MCF 10A (cell line): ENCODE measurements at places on chromosomes 16 and 17. TPM values are rescaled to one million over a fixed set of nuclear protein-coding genes. Genes with fewer than 3 reads are reported as not detected.

DNA sequence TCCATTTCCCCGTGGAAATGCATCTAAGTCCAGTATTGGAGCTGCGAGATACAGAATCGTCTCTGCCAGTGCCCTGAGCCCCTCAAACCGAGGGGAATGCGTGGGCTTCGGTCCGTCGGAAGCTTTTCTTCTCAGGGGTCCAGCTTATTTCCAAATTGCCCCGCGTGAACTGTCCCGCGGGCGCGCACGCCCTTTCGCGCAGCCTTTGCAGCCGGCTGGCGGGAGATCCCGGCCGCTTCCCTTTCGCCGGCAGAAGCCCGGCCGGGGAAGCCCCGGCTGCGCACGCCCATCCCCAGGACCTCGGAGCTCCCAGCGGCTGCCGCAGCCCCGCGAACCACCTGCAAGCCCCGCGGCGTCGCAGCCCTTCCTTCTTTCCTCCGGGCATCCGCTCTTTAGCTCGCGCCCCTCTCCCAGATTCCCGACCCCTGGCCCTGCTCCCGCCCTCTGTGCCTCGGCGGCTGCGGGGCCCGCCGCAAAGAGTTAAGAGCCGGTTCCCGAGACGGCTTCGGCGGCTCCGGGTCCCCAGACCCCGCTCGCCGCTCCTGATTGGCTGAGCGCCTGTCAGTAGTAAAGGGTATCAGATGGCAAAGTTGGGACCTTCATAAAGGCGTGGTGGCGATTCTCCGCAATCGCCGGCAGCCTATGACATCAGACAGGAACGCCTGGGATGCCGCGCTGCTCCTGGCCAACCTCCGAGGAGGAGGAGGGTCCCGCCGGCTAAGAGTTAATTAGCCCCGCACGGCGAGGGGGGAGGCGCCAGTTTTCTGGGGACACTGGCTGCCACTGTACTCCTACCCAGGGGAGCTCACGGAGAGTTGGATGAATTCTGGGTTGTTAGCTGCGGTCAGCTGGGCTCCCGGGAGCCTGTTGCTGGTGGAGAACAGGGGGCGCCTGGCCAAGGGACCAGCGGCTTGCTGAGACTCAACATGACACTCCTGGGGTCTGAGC lies at the start of gene MYOCD:
Gene MYOCD (plus strand): TSS at position 628 of the 948 bp plus-strand sequence. CDS start 299 bp downstream, at position 927.
- H3K4me3 ChIP-seq = no peak within 1 kb of the TSS
- no peak for DNase-seq
- H3K27me3 ChIP-seq = peaks cover 25% of the 10 kb centered on the region
- no peaks in the 10 kb centered on the region for H3K4me1 ChIP-seq

The CD79B gene
- not detected in 2 replicates for total RNA-seq

The RGS11 gene
- 1.7 and 3.6 TPM in 2 replicates for total RNA-seq

GRCh38 chr17:66807182-66807581 lies 27.7 kb upstream of the CACNG5 start:
- H3K4me3 ChIP-seq = no peak overlapping the region
- no peaks in the 10 kb centered on the region for H3K36me3 ChIP-seq
- H3K27ac ChIP-seq = no peak overlapping the region
- H3K4me1 ChIP-seq = no peaks in the 10 kb centered on the region

The ZACN gene
- total RNA-seq = not detected in 2 replicates

- no peak for DNase-seq
- H3K36me3 ChIP-seq = no peaks in the 10 kb centered on the region
- no peaks in the 10 kb centered on the region for H3K27me3 ChIP-seq
- no peak overlapping the region for H3K4me3 ChIP-seq
Observed at GRCh38 chr16:80608946-80609345, 68.2 kb downstream of the DYNLRB2 start.

The OTOP2 gene
- total RNA-seq = not detected in 2 replicates
